ENCODE measurements at places on chromosomes 12 and 14.

DNA sequence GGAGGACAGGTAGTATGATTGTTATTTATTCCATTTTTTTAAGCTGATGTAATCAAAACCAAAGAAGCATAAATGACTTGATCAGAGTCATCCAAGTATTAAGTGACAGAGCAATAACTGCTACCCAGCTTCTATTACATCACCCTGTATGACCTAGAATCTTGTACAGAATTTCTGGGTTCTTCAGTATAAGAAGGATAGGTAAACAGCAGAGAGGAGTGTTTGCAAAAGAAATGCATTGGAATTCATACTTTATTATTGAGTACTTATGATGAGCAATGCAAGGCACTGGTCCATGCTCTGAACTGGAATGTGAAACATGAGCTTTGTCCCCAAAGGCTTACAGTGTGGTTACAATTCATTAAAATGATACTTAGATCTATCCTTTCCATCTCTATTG, 916.8 kb downstream of the DIO2 start:
- DNase-seq = no peak

DNA sequence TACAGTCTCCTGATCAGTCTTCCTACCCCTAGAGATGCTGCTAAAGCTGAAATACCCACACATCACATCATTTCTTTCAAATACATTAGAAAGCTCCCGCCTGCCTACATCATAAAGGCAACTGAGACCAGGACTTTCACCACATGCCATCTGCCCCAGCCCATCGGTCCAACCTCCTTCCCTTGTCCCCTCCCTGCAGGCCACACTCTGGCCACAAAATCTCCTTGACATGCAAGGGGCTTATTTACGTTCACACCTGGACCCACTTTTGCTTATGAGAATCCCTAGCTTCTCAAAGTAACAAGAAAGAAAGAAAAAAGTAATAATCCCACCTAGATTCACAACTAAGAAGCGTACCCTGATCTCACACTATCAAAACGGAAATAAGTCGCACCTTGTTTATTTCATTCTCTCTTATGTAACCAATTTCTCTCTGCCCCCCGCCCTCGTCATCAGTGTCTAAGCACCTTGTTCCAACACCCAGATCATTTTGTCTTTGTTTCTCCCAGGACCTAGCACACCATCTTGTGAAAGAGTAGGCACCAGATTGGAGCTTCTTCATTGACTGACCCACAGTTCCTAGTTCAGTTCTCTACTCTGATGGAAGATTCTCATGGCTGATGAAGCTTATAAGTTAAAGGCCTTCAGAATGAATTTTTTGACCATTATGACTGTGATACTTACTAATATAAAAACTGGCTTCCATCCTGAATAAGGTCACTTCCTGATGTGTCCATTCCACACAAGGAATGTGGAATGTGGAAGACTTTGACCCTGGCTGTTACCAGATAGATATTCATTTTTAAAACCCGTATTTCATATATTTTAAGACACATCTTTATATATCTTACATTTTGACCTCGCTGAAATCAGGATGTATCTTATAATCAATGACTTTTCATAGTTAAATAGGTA, 7.7 kb downstream of the WSB2 start:
- DNase-seq = no peak

- no peak for DNase-seq
These were observed 62.6 kb downstream of the PPP2R5E start for GRCh38 chr14:63480599-63480998.

- DNase-seq = no peak
These were observed 383.5 kb downstream of the ZFP36L1 start for GRCh38 chr14:68409387-68409786.

- DNase-seq = no peak
These were observed 4.2 kb upstream of the KRT5 start for GRCh38 chr12:52524241-52524897.

DNA sequence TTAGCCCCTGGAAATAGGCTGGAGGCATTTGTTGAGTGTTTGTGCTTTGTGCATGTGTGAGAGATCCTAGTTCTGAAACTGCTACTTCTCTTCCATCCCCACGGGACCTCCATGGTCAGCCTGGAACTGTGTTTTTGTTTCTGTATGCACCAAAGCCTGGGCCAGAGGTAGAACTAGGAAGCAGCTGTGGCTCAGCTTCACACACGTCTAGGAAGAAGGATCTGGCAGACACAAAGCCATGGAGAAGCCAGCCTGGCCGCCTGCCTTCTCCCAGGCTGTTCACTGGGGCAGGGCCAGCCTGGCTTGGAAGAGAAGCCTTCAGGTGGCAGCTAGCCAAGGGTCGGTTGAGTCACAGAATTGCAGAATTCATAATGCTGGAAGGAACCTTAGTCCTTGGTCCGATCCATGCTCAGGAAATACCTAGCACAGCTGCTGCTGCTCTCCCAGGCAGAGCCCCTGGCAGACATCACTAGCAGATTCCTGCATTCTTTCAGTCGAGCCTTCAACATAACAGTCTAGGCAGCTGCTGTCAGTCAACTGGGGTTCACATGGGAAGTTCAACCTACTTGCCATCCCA, 27.0 kb downstream of the RIN3 start:
- no peak for DNase-seq

- DNase-seq = no peak
These were observed 927.1 kb downstream of the VRK1 start for GRCh38 chr14:97724265-97724731.

DNA sequence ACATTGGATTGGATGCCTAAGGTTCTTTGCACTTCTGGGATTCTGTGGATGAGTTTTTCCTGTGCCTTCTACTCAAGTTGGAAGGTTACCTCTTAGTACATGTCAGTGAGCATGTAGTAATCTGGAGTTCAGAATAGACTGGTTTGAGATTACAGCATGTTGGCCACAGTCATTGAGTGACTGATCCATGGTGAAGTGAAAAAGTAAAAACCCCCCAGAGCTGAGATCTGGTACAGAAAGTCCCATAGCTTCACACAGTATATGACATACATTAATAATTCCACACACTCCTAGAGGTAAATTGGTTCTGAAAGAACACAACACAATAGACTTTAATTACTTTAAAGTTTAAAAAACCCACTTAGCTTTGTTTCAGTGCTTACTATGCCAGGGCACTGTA, 11.9 kb upstream of the CCND2 start:
- DNase-seq = no peak

- DNase-seq = no peak
These were observed 1885.8 kb upstream of the SEL1L start for GRCh38 chr14:83419420-83419819.

- no peak for DNase-seq
These were observed 361.1 kb upstream of the RPL10L start for GRCh38 chr14:47012533-47013280.

DNA sequence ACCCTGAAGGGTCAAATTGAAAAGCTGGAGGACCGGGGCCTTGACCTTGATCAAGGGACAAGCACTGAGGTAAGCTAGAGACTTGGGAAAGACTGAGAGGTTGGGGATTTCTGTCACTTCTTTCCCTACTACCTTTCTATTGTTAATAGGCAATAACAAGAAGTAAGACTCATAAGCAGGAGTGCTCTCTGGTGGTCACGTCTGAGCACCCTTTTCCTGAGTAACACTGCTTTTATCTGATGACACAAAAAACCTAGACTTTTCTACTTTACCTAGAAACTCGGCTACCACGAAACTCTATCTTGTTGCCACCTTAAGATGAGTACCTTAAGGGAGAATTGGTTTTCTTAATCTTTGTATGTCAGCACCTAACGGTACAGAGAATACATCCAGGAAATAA, 35.5 kb upstream of the PPFIBP1 start:
- no peak for DNase-seq

DNA sequence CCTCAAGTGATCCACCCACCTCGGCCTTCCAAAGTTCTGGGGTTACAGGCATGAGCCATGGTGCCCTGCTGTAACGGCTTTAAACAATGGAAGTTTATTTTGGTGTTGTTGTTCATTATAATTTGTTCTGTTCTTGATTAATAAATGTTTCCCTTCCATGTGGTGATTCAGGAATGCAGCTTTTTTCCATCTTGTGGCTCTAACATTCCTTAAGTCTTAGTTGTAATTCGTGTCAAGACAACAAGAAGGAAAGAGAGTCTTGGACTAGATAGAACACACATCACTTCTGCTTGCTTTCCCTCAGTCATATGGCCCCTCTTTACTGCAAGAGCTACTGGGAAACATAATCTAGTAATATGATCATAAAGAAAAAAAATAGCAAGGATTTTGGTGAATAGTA, 211.6 kb downstream of the SLC6A15 start:
- no peak for DNase-seq

Data from neural crest cell (in vitro differentiated cells).